Stimulated activated CD4-positive, alpha-beta T cell treated with anti-CD3 and anti-CD28 coated beads, TNF-alpha, amount 100 ng/mL, for 4 hours (primary cell): ENCODE measurements at places on chromosomes 1 and 21.

DNA sequence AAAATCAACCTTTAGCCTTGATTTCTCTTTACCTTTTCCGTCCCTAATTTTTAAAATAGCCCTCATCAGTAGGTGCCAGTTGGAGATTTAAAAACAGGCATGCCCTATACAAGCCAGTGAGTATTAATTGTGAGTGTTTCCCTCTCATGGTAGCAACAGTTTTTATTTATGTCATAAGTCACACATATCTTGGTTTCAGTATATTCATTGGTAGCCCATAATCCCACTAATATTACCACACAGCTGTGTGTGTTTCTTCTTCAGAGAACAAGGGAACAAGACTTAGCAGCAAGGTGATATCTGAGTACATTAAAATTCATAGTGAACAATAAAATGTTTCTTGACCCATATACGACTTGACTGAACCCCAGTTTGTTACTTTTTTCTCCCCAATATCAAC is 68.6 kb upstream of the HSPA13 start:
- no peak for DNase-seq

DNA sequence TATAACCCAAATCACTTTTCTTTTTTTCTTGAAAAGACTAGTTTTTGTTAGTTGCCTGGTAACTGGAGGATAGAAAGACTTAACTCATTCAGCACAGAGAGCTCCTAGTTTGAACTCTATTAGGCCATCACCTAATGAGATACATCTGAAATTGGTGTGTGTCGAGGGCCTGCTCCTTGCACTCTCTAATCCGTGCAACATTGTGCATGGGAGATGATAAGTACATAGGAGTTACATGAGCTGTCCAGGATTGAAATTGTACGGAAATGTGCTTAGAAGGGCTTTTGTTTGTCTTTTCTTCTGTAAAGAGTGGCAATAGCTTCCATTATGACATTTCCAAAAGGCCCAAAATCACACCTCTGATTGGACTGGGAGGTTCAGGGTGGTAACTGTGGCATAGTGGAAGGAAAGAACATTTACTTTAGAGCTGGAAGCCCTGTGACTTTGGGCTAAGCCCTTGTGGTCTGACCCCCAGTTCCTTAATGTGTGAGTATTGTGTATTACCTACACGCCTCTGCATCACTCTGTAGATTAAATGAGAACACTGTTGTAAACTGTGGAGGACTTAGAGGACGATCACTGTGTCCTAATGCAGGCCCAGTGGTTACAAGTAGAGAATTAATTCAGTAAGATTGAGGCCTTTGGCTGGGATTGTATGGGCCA is 71.2 kb downstream of the FGGY start:
- DNase-seq, result no peak

DNA sequence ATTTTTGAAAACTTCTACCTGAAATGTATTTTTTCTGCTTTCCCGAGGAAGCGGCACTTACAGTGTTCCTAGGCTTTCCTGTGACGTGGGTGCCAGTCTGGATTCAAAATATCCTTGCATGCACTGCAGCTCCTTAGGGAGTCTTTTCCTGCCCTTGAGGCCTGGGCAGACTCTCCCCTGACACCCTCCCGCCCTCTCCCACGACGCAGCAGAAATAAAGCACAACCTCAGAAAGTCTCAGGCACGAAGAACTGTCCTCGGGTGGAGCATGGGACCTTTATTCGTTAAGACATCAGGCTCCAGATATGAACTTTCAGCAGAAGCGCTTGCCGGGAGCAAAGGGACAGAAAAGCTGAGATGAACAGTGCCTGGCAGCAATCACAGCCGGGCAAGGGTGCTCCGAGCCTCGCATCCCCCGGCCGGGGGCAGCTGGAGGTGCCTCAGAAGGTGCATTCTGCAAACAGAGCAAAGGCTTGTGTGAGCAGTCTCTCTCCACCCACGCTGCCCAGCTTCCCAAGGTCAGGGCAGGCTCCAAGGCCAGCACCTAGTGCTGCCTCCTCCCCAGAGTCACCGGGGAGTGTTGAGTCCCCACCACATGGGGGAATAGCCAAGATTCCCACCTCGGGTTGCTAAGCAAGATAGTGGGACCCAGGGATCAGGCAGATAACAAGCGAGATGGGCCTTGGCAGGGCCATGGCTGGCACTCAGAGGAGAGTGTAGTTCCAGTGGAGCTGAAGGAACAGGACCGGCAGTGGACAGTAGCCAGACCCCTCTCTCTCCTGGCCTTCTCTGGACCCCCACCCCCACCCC is 3.2 kb downstream of the TFF3 start:
- no peak for DNase-seq

- no peak for DNase-seq
Measured at GRCh38 chr1:153444078-153444477, 16.4 kb downstream of the S100A7 start.

DNA sequence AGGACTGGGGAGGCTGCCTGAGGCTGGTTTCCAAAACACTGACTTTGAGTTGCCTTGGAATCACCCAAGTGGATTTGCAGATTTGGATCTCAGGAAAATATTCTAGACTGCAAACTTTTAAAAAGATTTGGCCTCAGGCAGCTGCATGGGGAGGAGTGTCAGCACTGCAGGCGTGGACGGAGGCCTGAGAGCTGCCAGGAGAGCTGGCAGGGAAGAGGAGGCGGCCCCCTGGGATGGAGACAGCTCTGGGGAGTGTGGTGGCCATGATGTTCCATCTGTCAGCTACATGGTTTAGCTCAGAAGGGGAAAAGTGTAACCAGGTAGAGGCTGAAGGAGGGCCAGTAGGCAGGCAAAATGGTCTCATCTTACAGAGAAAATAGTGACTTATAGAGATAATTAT is 72.1 kb downstream of the VPS26C start:
- no peak for DNase-seq

GRCh38 chr1:17170571-17170970 is 34.4 kb upstream of the PADI1 start:
- no peak for DNase-seq

DNA sequence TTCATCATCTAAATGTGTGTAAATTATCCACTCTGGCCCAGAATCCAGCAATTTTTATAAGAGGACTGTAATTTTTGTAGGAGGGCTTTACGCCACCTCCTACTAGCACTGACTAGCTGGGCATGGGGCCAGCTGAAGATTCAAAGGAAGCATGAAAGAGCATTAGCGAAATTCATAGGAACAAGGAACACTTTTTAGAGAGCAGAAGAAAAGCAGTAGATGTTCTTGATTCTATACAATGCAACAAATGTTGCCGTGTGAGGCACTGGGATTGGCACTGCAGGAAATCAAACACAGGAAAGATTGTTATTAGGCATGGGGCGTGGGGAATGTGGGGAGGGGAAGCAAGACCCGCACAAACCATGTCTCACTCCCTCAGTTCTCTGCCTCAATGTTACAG is 58.4 kb upstream of the PARP1 start:
- no peak for DNase-seq

DNA sequence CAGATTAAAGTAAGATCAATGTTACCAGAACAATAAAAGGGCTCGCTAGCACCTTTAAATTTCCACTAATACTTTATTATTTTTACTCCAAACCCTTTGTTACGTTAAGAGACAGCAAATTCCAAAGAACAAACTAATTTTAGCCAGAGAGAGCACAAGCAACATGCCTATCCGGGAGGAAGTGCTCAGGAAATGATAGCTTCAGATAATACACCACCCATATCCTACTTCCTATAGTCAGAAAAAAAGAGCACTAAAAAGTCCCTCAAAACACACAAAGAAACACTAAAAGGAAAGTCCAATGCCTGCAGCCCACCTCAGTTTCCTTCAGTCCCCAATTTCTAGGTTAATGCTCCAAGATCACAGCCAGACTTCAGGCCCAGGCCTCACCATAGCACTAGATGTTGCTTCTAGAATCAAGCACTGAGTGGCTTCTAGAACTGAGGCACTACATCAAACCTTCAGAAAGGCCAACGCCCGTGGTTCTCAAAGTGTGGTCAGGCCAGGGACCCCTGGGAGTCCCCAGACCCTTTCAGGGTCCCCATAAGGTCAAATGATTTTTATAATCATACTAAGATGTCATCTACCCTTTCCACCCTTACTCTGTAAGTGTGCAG is 142.6 kb downstream of the PSMG1 start:
- no peak for DNase-seq

GRCh38 chr1:91883470-91883869 is 2.5 kb downstream of the TGFBR3 start:
- DNase-seq, result no peak

DNA sequence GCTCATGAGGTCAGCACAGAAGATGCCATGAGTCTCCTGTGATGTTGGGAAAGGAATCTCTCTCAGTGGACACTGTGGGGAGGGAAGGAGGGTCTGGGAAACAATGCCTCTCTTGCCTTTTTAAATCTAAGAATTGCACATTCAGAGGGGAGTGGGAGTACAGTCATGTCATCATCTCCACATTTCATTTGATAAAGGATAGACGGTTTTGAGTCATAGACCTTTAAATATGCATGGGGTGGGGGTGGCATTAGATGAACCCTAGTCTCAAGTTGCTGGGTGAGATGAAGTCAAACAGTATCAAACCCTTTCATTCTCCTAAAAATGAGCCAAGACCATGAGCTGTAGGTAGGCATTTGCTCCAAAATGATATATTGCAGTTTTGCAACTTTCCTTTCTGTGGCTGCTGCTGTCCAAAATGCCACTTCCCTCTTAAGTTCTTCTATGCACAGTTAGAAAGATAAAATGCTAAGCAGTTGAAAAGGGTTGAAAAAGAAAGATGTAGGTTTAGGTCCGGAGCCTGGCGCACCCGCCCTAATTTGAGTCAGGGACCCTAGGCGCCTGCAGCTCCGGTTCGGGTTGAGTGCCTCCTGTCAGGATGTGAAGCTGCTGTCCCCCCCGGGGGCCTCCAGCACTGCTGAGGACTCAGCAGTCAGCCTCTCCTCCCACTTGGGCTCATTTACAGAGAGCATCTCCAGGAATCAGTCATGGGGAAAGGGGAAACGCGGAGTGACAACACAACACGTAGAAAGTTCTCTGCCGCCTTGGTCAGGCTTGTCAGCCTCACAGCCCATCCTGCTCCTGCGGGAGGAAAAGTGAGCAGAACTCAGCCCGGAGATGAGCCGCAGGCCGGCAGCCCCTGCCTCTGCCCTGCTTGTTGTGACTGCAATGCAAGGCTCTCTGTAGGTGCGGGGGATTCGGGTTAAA is 479.3 kb upstream of the RUNX1 start:
- no peak for DNase-seq

DNA sequence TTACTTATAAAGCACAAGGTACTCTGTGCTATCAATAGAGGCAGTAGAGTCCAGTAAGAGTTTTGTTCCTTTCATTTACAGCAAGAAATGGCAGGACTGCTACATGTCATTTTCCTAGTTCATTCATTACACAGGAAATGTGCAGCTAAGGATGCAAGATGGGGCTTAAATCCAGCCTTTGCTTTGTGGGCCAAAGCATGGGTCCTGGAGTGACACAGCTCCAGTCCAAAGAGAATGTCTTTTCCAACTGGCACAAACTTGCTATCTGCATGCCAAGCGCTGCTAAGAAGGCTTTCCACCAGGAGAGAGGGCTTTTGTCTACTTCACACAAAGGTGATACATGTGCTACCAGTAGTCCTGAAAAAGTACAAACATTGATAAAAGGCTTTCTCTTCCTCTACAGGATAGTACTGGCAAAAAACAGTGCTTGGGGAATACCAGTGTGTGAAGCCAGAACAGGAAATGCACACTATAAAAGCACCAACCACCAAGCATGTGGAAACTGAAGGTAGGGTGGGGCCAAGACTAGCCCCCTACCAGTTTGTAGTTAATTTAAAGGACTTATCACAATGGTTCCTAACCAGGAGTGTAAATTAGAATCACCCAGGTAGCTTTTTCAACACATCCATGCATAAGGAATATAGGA is 68.7 kb downstream of the ARID4B start:
- no peak for DNase-seq

- DNase-seq, result no peak
Measured at GRCh38 chr1:97461782-97462181, 459.1 kb downstream of the DPYD start.

DNA sequence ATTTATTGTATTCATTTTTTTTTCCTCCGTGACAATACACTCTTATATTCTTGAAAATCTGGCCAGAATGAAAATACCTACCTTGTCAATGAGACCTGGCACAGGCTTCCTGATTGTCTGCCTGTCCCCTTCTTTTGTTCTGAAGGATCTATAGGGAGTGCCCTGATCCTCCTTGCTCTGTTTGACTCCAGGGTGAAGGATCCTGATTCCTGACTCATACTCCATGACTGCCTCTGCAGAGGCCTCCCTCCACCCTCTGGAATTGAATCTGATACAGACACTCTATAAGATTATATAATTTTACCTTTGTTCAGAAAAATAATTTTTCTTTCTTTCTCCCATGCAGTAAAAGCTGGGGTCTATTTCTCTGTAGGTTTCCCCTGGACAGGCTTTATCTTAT is 116.2 kb downstream of the HMCN1 start:
- DNase-seq, result no peak

GRCh38 chr21:25903607-25904006 is 168.8 kb downstream of the GABPA start:
- no peak for DNase-seq

- DNase-seq, result no peak
Measured at GRCh38 chr1:27332536-27333281, 9.1 kb upstream of the SYTL1 start.

GRCh38 chr1:184903111-184903692 is 71.1 kb downstream of the NIBAN1 start:
- DNase-seq, result no peak

- no peak for DNase-seq
Measured at GRCh38 chr21:36419996-36420395, 34.8 kb downstream of the CHAF1B start.

GRCh38 chr21:38669186-38669585 is 136.5 kb upstream of the ETS2 start:
- DNase-seq, result no peak

- DNase-seq, result no peak
Measured at GRCh38 chr1:168428063-168428731, 115.6 kb downstream of the XCL2 start.

- DNase-seq, result no peak
Measured at GRCh38 chr1:185895208-185895900, 161.2 kb downstream of the HMCN1 start.

GRCh38 chr1:8524627-8525157 is 206.8 kb downstream of the SLC45A1 start:
- DNase-seq, result no peak

DNA sequence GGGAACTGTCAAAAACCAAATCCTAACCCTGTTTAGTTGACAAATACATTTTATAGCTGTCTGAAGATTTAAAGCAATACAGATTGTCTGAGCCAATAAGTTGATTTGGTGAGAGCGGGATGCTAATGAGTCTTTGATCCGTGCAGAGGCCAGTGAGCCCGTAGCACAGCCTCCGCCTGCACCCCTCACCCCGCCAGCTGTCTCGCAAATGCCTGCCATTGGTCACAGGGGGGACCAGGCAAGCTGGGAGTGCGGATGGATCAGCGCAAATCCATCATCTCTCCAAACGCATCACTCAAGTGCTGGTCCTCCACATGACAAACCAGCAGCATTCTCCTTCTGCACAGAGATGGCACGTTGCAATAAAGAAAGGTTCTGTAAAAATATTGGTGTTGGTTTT is 51.0 kb downstream of the ZBTB18 start:
- DNase-seq, result no peak

- DNase-seq, result no peak
Measured at GRCh38 chr21:32138658-32139057, 140.2 kb downstream of the MIS18A start.

GRCh38 chr1:165855010-165855838 is 27.8 kb downstream of the UCK2 start:
- no peak for DNase-seq

- DNase-seq, result no peak
Measured at GRCh38 chr1:43858324-43858723, 75.3 kb upstream of the ARTN start.

- DNase-seq, result no peak
Measured at GRCh38 chr1:162016631-162017030, 7.0 kb downstream of the OLFML2B start.

- DNase-seq, result no peak
Measured at GRCh38 chr1:109322974-109323373, 16.2 kb upstream of the MYBPHL start.
